ENCODE measurements at places on chromosomes 5 and 9.

GRCh38 chr9:136784249-136784996 is 6.7 kb upstream of the TMEM141 start:
- DNase-seq = no peak

DNA sequence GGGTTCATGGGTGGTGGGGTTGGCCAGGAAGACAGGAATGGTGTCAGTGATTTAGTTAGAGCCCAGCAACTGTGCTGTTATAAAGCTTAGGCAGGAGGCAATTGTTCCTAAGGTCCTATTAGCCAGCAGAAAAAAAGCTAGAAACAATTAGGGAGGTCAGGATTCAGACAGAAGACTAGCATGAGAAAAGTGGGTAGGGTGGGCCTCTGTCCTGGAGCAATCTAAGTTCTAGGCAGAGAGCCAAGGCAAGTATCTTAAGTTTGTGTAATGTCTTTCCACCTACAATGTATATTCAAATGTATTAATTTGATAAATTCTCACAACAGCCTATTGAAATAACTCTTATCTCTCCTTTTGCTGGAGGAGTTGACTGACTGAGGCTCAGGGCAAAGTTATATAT is 6.1 kb upstream of the ZFAND5 start:
- no peak for DNase-seq

DNA sequence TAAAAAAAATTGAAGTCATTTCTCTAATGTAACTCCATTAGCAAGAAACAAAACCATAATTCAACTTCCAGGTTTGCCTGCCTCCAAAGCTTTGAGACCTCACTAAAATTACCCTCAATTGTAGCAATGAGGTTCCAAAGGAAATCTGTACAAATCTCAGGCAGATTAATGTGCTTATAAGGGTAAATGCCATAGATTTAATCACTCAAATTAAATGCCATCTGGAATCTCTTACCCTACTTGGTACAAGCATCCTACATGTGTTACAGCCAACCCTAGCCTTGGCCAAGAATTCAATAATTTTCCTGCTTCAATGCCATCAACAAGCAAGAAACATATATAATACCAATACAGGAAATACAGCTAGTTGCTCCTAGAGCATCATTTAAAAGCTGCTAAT is 452.8 kb downstream of the RAB3C start:
- no peak for DNase-seq

GRCh38 chr9:73565833-73566465 is 414.3 kb downstream of the ANXA1 start:
- DNase-seq = no peak

DNA sequence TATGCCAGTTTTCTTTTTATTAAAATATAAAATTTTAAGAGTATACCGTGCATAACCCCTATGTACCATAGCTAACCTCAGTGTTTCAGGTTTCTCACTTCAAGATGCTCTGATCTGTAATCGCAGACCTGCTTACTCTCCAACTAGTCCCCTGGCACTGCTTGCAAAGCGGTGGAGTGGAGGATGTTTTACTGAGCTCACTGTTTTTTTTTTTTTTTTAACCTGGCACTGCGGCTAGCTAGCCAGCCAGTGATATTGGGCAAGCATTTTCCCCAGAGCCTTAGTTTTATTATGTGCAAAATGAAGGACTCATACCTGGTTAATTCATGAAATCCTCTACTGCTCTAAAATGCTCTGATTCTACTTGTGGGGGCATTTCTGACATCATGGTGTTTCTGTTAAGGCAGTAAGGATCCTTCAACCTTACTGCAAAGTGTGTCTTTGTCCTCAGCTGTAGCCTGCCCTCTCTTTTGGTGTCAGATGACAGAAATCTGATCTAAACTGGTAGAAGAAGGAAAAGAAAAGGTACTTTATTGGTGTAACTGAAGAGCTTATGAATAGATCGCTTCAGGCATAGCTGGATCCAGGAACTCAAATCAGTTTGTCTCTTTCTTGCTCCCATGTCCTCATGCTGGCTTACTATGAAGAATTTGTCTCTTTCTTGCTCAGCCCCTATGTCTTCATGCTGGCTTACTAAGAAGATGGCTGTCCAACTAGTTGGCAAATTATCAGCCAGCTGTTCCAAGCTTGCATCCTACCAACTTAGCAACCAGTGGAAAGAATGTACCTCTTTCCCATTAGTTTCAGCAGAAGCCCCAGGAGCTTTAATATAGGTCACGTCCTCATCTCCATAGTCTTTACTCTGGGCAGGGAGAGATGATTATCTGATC is 59.8 kb downstream of the DOCK2 start:
- no peak for DNase-seq

DNA sequence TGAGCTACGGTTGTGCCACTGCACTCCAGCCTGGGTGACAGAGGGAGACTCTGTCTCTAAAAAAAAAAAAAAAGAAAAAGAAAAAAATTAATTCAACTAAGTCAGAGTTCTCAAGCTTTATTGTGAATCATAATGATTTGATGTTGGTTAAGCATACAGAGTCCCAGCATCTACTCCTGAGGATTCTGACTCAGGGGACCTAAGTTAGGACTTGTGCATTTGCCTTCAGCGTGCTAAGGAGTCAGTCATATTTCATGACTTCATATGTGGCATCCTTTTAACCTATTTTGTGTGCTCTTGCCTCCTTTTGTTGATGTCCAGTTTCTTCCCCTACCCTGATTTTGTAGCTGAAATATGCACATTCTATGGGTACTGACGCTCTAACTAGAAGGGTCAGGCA is 2.9 kb downstream of the MYOZ3 start:
- no peak for DNase-seq

- DNase-seq = no peak
These were observed 46.9 kb upstream of the TCERG1 start for GRCh38 chr5:146400201-146400600.

DNA sequence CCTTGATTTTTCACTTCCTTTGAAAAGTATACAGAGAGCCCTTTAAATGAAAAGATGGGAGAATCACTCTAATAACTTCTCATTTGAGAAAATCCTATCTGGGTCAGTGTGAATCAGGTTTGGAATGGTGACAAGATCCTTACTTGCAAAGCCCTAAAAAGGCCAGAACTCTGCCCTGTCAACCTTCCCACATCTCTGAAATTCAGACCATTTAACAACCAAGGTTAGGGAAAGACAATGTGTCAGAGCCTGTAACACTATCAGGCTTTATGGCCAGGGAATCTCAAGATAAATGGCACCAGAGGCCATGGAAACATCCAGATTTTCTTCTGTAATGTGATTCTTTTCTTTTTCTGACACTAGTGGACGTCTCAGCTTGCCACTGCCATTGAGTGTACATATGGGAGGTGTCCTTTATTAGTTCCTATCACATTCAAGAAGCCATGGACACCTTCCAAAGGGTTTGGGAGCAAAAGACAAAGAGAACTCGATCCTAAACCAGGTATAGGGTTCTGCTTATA is 165.7 kb upstream of the GPR151 start:
- DNase-seq = no peak

GRCh38 chr5:12636209-12636608 is 732.0 kb upstream of the CTNND2 start:
- DNase-seq = no peak

- no peak for DNase-seq
These were observed 72.2 kb downstream of the CWC27 start for GRCh38 chr5:64840958-64841357.

DNA sequence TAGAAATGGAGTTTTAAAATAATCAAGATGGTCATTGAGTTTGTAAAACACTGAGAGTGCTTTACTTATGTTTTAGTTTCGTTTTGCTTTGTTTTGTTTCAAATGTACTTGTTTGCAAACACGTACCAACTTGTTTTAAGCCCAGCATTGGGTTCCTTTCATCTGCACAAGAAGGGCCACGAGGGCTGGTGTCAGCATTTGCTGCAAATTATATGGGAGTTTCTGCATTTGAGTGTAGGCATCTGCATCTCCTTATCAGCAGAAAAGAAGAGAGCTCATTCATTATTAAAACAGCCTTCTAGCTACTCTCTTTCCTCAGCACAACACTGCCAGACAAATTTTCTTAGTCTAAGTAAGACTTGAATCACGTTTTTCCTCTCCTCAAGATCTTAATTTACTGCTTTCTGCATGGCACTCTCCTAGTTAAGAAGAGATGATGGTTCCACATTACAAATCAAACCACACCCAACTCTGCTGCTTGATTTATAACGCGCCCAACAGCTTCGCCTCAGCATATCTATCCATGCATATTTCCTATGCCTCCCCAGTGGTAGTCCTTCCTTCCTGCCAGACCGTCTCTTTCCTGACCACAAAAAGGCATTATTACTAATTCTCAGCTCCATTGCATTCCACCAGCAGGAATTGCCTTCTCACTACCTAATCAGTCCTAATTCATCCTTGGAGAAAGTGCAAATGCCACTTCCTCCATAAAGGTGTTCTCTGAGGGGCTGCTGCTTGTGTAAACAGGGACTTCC is 95.2 kb upstream of the CAST start:
- DNase-seq = no peak

- DNase-seq = peak; percentile 58
These were observed 1.4 kb downstream of the PTGR1 start for GRCh38 chr9:111597852-111598732.

All from right renal cortex interstitium (tissue), 3 donors.